ENCODE measurements at places on chromosomes 5 and 9.

DNA sequence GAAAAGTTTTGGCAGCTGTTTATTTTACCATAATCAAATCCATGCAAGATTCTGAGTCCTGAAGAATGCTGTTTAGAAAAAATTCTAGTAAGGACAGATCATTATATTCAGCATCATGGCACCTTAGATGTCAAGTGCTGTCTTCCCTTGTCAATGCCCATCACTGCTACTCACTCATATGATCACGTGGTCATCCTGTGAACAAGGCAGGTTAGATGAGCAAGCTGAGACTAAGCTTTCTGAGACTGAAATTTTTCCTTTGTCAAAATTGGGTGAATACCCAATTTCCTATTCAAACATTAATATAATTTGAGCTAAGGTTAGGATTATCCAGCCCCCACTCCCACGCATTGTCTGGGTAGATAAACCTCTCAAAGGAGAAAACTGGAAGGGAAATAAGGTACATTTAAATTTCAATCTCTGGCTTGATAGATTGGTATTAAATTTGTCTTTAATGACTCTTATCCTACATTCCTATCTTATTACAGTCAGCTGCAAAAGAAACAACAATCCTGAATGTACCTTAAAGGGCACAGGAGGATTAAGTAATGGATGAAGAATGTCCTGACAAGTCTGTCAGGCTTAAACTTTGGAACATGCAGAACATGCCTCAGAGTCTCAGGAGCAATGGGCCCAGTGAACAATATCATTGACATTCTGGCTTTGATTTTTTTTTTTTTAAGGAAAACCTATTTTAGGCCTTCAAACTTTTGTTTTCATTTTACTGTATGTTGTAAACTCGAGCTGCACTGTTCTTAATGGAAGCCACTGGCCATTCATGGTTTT, 148.7 kb upstream of the RANBP3L start:
- DNase-seq = no peak

DNA sequence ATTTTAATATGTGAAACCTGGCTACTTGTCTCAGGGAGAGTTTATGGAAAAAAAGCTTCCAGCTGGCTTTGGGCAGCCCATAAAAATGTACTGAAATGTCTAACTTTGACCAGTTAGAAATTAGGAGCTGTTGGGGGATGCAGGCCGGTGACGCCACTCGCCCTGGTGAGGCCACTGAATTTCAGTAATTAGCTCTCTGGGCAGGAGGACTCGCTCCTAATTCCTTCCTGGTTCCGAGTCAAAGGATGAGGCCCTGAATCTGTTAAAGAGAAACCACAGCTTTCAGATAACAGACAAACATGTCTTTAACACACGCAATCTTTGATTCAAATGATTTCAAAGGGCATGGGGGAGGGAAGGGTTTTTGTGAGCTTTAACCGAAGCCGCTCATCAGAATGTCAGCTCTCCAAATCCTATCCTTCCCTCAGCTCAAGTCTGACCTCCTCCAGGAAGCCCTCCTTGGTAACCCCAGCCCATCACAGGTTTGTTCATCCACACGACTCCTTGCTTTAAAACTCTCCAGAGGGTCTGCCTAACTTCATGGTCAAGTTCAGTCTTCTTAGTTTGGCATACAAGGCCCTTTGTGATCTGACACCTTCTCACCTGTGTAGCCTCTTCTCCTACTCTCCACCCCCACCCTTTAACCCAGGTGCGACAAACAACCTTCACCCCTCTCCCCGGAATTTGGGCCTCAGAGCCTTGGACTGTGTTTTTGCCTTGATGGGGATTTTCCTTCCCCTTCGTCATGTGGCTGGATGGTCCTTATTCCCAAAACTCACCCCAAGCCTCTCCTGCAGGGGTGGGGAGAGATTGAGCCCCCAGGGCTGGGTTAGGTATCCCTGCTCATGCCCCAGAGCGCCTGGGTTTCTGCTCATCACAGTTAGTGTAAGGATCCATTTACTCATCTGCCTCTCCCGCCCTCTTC, 13.6 kb upstream of the PHF19 start:
- DNase-seq = no peak

DNA sequence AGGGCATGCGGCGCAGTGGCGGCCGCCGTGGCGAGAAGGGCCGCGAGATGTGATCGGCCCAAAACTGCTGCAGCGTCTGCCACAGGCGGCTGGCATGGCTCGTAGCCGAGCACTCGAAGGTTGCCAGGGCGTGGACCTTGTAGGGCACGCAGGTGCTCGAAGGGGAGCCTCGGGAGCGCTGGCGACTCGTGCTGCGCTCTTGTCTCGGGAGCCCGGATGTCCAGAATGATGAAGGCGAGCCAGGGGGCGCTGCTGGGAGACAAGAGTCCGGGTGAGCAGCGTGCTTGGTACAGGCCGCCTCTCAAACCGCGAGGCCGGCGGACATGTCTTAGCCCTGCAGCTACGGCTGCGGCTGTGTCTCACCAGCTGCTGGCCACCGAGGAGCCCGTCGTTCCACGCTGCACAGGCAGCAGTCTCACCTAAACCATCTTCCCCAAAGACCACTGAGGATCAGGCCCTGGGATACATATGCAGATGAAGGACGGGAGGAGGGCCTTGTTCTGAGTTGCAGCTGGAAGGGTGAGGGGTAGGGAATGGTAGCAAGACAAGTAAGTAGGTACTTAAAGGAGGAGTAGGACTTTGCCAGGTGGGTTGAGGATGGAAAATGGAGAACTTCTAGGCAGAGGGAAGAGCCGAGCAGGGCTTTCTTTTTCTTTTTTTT, 1.7 kb downstream of the CBY3 start:
- DNase-seq = peak; percentile 86

- DNase-seq = no peak
Measured at GRCh38 chr9:130990306-130990977, 18.5 kb upstream of the LAMC3 start.

DNA sequence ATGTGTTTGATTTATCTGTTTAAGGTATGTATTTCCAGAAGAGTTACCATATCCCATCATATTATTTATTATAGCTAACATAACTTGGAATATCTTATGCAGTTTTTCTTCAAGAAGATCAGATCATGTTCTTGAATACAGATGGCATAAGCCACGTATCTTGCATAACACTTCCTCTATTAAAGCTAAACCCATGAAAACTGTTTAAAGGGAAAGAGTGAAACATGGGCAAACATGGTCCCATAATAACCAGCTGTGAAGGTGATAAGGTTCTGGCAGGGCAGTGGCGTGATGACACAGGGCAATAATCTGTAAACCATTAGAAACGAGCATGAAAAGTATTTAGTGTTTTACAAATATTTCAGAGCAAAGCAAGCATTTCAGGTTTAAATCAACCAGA, 34.2 kb downstream of the EFNA5 start:
- no peak for DNase-seq

DNA sequence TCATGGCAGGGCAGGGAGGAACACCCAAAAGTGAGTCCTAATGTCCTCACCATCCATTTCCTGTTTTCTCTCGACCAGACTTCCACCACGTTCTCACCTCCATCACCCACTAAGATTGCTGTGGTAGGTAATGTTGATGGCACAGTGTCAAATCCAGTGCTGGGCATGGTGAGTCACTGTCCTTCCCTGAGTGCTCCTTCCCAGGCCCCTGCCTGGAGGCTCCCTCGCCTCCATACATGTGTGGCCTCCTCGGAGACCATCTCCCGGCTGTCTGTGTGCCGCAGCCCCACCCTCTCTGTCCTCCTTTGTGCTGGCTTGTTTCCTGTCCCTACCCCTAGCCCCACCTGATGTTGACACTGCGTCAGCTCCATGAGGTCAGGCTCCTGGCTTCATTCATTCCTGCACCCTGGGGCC, 177.5 kb downstream of the SYK start:
- DNase-seq = no peak

- no peak for DNase-seq
Measured at GRCh38 chr5:155746367-155747038, 580.5 kb upstream of the SGCD start.

DNA sequence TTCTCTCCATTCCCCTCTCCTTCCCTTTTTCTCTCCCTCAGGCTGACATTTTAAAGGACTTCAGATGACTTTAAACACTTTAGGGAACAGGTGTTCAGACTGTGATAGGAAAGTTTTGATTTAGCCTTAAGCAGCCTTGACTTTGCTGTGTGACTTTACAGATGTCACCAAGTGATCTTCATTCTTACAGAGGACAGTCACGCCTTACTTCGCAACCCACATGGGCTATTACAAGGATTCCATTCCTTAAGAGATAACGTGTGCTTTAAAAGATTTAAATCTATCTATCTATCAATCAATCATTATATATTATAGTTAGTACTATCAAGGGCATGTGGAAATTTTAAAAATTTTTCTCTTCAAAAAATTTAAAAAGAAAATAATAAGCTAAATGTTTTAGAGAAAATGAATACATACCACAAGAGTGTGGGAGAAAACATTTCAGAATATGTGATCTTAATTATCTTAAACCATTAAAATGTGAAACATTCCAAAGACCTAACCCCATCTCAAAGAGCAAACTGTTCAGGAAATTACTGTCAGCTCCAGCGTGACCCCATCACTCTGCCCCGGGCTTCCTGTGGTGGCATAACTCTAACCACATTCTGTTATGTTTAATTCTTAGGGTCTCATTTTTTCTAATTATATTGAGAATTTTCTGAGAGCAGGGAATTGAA, 530.5 kb downstream of the SEMA5A start:
- DNase-seq = no peak
